Esophagus squamous epithelium (tissue), 5 donors: ENCODE measurements at places on chromosomes 2 and 18. TPM values are rescaled to one million over a fixed set of nuclear protein-coding genes. Genes with fewer than 3 reads are reported as not detected.

DNA sequence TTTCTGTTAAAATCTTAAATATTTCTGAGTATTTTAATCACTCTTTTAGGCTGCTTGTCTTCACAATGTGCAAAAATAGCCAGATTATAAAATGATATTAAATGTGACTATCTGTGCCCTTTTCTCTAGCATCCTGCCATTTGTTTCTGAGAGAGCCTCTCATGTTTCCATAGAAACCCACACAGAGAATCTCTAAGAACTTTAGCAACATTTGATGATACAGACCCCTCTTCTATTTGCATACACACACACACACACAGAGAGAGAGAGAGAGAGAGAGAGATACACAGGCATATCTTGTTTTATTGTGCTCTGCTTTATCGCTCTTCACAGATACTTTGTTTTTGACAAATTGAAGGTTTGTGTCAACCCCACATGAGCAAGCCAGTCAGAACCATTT lies 134.5 kb upstream of the DDX18 start:
- DNase-seq = no peak

DNA sequence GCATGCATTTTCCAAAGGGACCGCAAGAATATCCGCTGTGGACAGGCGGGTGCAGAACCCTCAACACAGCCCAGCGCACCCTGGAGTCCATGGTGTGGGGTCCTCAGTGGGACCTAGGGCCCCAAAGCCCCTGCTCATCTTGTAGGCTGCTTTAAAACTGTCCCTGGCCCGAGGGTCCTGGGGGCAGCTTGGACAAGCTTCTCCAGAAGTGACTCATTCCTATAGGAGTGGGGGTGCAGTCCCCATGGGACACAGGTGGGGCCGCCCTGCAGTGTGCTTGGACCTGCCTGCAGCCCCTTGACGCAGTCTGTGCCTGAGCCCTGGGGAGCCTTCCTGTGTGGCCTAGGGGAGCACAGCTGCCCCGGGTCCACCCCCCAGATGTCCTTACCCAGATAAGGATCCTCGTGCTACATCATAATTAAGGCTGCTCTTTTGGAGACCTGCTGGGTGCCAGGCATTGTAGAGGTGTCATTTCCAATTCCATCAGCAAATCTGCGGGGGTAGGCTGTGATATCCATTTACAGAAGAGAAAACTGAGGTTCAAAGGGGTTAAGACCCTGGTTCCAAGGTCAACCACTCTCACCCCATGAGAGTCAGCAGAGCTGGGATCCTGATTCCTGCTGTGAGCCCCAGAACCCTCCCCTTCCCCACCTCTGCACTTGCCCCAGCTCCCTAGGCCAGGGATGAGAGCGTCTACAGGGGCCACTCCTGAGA lies 1.7 kb upstream of the HS6ST1 start:
- DNase-seq = no peak

DNA sequence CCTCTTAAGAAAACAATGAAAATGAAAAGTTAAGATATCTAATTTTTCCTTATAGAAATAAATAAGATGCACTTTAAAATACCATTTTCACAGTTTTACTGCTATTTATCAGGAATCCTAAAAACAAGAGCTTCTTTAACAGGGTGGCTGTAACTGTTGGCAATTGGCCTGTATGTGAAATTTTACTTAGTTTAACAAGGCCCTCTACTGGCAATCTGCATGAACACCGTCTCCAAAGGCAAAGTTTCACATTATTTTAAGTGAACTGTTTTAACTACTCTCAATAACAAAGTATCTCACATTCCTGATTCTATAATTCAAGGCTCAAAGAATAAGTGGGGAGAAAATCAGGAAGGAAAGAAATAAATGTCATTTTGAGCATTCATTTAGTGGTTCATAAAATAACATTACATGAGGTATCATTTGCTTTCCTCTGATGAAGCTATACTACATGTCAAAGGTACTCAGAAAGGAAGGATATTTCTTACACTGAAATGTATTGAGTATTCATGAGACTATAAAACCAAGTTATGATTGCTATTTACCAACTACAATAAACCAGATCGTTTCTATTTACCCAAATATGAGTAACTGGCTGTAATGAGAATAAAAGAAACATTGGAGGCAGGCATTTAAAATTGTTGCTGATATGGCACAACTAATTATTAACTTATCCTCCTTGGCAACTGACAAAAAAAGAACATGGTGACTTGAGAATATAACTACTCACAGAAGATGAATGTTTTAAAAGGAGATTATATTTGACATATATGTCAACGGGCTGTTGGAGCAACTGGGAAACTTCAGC lies 7.0 kb downstream of the NCKAP5 start:
- DNase-seq = no peak

DNA sequence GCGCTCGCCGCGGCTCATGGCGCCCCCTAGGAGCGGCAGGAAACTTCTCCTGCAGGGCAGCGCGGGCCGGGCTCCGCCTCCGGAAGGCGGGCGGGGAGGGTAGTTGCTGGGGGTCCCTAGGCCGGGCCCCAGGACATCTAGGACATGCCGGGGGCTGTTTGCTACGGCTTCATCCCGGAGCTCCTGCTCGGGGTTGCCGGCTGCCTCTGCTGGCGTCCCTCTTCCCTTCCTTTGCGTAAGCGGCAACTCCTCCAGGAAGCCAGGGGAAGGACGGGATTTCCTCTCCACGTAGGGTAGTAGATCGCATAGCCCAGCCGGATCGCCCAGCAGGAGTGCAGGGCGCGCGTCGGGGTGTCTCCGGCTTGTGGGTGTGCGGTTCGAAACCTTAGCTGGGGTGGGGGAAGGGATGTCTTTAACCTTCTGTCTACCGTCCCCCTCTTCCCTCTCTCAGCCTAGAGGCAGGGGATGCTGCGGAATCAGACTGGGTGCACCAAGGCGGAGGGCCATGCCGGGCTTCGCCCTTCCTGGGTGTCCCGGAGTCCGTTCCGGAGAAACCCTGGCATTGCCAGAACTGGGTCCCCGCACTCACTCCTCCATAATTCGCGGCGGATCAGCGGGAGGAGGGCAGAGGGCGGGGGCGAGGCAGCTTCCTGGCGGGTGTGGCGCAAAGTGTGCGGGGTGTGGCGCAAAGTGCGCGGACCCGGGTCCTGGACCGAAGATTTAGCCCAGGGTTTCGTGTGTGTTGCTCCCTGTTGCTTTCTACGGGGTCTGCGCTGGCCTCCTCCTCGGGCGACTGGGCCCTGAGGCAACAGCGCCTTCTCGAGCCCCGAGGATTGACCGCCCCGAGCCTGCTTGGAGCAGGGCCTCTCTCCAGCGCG lies 12.2 kb upstream of the SKOR2 start:
- no peak for DNase-seq

GRCh38 chr2:177273408-177273807 lies 8.9 kb upstream of the NFE2L2 start:
- no peak for DNase-seq

GRCh38 chr2:217645896-217646295 lies 356.9 kb downstream of the TNS1 start:
- no peak for DNase-seq

- DNase-seq = no peak
Observed at GRCh38 chr2:112304298-112304941, 29.0 kb downstream of the ZC3H6 start.

DNA sequence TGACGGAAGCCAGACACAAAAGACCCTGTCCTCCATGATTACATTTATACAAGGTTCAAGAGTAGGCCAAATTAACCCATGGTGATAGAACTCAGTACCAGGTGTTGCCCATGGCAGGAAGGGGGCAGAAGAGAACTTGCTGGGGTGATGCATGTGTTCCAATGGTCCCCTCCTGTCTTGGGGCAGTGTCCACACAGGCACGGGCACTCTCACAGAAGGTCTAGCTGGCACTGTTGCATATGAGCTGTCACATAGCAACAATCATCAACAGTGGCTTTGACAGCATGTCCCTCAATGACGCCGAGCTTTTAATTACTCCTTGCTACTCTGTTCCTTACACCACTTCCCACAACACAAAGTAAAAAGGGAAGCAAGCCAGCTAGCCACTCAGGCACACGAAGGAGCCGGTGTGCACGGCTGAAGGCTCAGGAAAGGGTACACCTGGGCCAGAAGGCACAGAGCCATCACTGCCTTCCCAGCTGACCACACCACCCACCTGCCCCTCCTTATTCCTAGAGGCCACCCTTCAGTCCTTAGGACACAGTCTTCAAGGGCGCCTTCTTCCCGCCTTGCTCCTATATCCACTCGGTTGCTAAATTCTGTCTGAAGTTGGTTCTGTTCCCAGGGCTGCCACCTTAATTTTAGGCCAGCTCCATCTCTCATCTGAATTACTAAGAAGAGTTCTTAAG lies 28.9 kb downstream of the RPL31 start:
- no peak for DNase-seq

- no peak for DNase-seq
Observed at GRCh38 chr2:205364261-205364660, 318.0 kb upstream of the NRP2 start.

- no peak for DNase-seq
Observed at GRCh38 chr2:170012773-170013172, 165.2 kb upstream of the MYO3B start.

GRCh38 chr18:53795061-53795460 lies 429.4 kb downstream of the MBD2 start:
- no peak for DNase-seq

DNA sequence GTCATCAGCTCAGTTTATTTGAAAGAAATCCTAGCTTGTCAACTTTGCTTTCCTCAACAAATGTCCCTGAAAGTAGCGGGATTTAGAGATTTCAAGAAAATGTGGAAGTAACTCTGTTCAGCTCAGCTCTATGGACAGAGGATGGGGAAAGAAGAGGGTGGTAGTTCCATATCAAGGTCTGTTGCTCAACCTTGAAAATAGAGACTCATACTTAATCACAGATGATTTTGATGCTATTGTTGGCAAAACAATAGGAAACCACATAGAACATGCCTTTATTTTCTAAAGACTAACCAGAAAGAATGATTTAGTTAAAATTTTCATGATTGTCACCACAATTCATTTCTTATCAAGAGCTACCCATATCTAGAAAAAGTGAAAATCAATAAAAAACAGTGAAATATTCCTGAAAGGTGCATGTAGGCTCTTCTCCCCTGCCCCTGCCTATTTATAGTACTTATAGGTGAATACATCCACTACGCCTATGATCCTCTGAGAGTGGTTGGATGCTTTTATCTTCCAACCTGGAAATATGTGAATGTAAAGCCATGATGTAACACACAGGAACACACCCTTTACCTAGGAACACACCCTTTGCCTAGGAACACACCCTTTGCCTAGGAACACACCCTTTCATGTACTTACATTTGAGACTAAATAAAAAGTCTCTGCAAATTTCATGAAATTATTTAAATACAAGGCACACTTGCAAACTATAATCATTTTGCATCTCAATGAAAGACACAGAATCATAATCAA lies 65.8 kb downstream of the ETAA1 start:
- no peak for DNase-seq

DNA sequence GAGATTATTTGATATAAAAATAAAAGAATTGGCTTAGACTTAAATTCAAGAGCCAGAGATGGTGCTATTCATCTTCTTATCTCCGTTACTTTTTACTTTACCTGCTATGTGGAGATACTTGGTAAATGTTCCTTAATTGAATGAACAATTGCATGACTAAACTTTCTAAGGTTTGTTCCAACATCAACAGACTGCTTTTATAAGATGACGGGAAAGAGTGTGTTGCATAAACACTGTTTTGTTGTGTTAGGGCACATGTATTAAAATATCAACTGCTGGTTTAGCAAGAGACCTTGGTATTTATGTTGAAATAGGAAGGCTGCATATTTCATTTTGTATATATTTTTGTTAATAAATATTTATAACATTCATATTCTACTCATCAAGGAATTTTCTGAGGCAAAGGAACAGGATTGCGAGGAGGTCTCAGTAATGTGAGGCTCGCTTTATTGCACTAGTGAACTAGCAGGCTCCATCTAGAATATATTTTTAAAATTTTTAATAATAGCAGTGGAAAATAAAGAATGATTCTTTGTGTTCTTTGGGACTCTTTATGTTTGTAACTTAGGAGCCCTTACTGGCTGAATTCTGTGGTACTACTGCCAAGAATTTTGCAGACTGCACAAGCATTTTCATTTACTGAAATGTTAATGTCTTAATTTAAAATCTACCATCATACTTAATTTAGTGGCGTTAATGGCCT lies 10.7 kb upstream of the NFE2L2 start:
- no peak for DNase-seq

DNA sequence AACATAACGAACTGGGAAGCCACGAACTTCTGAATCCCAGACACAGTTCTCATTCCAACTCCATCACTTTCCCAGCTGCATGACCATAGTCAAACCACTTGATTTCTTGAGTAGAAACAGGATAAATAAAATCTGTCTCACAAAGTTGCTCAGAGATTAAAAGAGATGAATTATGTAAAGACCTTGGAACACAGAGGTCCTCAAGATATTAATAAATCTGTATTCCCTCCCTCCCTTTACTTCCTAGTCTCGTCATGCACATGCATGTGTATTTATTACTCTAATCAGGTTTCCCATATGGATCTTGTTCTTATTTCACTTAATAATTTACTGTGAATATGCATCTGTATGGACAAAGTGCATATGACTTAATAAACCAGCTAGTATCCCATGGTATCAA lies 21.1 kb upstream of the CSRNP3 start:
- DNase-seq = no peak

DNA sequence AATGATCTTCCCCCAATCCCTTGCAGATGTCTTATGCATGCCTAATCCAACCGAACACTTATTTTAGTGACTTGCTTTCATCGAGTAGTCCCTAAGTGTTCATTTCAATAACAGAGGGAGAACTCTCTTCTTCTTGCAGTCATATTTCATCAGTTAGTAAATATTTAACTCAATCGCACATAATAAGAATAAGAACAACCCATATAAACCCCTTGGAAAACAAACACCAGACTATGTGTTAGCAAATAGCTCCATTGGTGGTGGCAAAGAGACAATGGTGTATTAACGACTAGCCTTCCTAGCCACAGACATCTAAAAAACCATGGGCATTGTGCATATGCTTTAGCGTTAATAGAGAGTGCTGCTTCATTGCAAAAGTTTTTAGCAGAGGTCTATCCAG lies 725.8 kb downstream of the BCL11A start:
- no peak for DNase-seq

DNA sequence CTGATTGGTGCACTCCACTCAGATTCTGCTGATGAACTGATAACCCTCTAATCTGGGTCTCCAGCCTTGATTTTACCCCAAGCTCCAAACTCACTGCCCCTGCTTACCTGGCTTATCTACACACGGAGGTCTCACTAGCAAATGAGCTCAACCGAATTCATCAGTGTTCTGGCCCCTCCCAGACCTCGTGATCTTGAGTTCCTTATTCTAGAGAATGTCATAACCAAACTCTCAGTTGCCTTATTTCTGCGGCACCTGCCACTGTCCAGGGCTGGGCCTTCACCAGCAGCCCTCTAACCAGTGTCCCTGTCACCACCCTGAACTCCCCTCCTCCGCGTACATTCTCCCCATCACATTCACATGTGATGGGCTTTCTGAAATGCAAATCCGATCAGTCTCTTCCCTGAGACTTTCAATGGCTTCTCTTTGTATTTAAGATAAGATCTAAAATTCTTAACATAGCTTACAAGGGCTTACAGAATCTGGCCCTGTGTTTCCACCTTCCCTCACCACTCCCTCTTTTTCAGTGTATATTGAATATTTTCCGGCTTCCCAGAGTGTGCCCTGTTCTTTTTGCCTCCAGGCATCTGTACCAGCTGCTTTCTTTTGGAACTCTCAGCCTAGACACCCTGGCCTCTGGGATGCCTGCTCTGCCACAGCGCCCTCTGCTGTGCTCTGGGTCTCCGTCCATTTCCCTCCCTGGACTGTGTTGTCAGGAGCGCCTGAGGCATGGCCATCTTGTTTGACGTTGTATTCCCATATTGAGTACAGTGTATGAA lies 31.1 kb downstream of the NAB1 start:
- DNase-seq = no peak

The MSTN gene
- not detected for total RNA-seq

The CCDC150 gene
- total RNA-seq = 10.1 TPM

The CAPN14 gene
- total RNA-seq = 266 TPM

The UBR3 gene
- total RNA-seq = 56.8 TPM

The PDCL3 gene
- total RNA-seq = 22.4 TPM
